ENCODE measurements at places on chromosomes 2 and 18.

GRCh38 chr2:160730296-160730995 is 236.8 kb upstream of the RBMS1 start:
- no peak for DNase-seq

GRCh38 chr2:231674587-231675338 is 33.6 kb upstream of the PTMA start:
- peak; percentile 26 for DNase-seq

- DNase-seq, result no peak
These were observed 69.6 kb downstream of the ACVR1C start for GRCh38 chr2:157559061-157559460.

GRCh38 chr18:3060667-3061580 is 48.0 kb upstream of the LPIN2 start:
- no peak for DNase-seq

- DNase-seq, result no peak
These were observed 124.1 kb downstream of the METTL8 start for GRCh38 chr2:171309455-171310286.

DNA sequence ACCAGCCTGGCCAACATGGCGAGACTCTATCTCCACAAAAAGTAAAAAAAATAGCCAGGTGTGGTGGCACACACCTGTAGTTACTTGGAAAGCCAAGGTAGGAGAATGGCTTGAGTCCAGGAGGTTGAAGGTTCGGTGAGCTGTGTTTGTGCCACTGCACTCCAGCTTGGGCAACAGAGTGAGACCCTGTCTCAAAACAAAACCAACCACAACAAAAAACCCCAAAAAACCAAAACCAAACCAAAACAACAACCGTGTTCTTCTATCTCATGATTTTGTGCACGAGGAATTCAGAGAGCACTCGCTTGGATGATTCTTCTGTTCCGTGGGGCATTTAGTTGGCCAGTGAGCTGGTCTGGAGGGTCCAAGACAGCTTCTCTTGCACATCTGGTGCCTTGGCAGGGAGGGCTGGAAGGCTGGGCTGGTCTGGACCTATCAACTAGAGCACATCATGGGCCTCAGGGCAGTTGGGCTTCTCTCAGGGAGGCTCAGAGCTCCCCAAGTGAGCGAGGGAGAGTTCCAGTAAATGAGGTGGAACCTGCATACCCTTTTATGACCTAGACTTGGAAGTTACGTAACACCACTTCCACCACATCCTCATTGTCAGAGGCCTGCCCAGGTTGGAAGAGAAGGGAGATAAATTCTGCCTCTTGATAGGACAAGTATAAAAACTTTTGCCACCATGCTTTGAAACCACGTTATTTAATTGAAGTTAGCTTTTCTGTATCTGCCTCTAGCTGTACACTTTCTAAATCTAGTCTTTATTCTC is 25.2 kb downstream of the SIX2 start:
- no peak for DNase-seq

GRCh38 chr18:37710726-37711125 is 145.1 kb upstream of the CELF4 start:
- no peak for DNase-seq

DNA sequence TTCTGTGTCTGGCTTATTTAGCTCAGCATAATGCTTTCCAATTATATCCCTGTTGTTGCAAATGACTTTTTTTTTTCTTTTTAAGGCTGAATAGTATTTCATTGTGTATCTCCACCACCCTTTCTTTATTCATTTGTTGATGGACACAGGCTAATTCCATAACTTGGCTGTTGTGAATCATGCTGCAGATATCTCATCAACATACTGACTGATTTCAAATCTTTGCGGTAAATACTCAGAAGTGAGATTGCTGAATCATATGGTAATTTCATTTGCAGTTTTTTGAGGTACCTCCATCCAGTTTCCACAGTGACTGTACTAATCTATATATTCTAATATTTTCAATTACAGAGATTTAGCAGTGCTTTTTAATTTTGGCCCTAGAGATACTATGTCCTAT is 266.2 kb downstream of the TMX3 start:
- no peak for DNase-seq

DNA sequence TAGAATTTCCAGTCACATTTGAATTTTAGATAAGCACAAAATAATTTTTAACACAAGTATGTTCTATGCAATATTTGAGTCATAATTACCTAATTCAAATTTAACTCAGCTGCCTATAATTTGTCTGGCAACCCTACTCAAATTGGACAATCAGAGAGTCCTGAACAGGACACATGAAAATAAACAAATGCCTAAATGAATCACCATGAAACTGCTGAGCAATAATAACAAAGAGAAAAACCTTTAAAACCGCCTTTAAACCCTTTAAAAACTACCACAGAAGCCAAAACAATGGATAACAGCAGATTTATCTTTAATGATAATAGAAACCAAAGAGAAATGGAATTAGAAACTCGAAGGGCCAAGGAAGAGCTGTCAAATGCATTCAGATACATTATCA is 39.5 kb downstream of the ARL4C start:
- DNase-seq, result no peak

DNA sequence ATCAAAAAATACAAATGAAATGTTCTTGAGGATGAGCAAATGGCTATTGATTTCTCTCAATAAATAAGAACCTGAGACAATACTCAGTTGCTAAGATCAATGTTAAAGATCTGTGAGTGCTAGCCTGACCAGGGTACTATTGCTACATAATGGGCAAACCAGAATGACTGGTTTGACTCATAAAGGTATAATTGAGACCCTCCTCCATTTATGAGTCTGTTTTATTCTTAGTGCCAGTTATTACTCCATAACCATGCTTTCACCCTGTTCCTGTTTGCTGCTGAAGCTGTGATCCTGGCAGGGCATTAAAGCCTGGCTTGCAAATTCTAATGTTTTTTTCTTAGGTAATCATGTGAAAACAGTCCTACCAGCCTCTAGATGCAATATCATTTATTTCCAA is 56.6 kb upstream of the PPM1B start:
- DNase-seq, result no peak

All from amniotic stem cell (primary cell).